ENCODE measurements at places on chromosomes 4 and X.

- DNase-seq: no peak
These were observed 119.0 kb downstream of the REELD1 start for GRCh38 chr4:146333187-146333894.

GRCh38 chr4:186685767-186686183 lies 37.9 kb downstream of the FAT1 start:
- no peak for DNase-seq

- no peak for DNase-seq
These were observed 25.1 kb upstream of the ANK2 start for GRCh38 chr4:113024388-113024787.

DNA sequence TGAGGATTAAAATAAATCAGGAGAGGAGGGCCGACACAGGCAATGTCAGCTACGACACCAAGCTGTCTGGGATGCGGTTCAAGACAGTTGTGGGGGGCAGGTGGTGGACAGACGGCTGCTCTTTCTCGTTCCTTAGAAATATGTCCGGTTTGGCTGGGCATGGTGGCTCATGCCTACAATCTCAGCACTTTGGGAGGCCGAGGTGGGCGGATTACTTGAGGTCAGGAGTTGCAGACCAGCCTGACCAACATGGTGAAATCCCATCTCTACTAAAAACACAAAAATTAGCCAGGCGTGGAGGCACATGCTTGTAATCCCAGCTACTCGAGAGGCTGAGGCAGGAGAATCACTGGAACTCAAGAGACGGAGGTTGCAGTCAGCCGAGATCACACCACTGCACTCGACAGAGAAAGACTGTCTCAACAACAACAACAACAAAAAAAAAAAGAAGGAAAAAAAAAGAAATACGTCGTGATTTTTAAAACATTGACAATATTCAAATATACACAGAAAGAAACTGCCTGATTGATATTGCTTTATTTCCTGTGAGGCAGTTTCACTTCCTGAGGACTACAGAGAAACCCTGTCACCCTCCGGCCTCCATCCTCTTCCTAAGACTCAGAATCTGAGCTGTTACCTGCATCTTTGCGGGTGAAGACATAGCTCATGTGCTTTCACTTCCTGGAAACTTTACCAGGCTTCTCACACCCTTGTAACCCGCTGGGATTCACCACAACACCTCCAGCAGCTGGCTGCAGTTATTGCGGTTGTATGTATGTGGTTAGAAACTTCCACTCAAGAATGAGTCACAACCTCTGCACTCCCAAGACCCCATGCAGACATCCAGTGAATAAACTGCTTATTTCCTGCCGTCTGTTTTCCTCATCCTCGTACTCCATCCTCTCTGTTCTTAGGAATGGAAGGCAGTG lies 63.8 kb upstream of the STS start:
- peak; percentile 7 for DNase-seq

DNA sequence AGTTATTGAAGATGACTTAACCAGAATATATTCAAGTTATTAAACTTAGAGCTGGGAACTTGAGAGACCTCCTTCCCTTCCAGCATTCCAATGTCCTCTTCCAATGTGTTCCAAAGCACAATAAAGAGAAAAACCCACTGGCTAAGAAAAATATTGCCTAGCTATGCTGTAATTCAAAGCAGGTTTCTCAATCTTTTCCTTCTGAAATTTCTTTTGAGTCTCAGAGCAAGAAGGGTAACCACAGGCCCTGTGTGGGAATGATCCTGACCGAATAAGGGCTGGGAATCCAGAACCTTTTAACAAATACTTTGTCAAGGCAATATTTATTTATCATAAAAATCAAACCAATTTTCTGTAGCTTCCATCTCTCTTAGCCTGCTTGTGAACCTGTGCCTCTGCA lies 150.7 kb upstream of the SFRP2 start:
- no peak for DNase-seq

DNA sequence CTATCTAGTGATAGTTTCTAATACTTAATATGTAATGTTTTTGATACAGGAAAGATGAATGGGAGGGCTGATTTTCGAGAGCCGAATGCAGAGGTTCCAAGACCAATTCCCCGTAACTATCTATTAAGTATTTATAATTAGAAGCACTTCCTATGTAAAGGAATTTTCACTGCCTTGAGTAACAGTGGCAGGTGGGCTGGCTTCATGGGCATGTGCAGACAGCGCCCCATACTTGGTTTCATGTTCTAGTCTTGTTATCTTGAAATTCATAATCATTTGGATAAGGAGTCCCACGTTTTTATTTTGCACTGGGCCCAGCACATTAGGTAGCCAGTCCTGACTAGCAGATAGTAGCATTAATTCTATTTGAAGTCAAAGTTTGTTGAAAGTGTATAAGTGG lies 1.7 kb downstream of the OCIAD1 start:
- DNase-seq: no peak

DNA sequence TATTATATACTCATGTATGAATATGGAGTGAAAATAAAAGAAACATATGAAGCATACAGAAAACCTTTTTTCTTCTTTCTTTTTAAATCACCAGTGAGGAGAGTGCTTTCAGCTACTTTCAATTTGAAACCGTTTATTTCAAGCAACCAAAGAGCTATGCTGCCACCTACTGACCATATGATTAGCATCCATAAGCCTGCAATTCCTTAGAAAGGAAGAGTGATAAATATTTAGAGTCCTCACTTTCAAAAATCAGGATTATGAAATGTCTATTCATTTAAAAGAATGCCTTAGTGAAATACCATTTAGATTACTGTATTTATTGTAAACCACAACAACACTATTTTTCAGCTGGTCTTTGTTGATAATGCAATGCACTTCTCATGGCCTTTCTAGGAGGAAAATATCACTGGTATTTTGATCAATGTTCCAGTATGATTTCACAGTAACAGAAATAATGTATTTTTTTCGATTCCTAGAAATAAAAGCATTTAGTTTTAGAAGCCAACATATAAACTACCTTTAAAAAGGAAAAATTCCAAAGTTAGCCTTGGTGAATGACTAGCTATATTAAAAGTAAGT lies 667.6 kb downstream of the PCDH18 start:
- DNase-seq: no peak

DNA sequence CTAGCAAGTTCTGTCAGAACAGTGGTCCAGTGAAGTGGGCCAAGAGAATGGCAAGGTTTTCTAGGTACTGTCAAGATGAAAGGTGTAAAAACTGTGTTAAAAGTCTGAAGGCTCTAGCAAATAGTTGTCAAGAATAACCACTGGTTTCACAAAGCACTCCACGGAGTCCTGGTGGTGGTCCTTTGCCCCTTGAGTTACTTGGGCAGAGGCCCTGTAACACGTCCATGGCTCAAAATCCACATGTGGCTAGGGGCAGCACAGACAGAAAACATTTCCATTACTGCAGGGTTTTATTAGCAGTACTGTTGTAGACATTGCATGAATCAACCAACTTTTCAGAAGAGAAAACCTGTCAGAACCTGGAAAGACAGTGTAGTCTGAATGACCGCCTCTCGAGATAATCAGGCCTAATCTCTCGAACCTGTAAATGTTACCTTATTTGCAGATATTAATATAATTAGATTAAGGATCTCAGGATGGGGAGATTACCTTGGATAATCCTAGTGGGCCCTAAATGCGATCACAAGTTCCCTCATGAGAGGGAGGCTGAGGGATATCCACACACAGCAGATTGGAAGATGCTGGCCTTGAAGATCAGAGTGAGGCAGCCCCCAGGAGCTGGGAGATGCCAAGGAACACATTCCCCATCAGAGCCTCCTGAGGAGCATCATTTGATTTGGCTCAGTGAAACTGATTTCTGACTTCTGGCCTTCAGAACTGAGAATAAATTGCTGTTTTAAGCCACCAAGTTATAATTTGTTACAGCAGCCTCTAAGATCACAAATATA lies 34.7 kb downstream of the ERVMER34-1 start:
- no peak for DNase-seq

DNA sequence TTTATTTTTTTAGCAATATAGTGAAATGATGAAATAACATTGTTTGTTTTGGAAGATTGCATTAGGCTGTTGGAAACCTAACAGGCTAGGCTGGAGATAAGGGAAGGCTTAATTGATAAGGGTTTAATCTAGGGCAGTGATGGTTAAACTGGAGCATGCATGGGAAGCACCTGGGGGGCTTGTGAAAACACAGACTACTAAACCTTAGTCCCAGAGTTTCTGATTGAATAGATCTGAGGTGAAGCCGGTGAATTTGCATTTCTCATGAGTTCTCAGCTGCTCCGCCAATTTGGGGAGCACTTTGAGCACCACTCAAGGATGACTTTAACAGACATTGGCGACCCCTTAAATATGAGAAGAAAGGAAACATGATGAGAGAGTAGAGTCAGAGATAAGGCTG lies 11.5 kb downstream of the STK26 start:
- DNase-seq: no peak

DNA sequence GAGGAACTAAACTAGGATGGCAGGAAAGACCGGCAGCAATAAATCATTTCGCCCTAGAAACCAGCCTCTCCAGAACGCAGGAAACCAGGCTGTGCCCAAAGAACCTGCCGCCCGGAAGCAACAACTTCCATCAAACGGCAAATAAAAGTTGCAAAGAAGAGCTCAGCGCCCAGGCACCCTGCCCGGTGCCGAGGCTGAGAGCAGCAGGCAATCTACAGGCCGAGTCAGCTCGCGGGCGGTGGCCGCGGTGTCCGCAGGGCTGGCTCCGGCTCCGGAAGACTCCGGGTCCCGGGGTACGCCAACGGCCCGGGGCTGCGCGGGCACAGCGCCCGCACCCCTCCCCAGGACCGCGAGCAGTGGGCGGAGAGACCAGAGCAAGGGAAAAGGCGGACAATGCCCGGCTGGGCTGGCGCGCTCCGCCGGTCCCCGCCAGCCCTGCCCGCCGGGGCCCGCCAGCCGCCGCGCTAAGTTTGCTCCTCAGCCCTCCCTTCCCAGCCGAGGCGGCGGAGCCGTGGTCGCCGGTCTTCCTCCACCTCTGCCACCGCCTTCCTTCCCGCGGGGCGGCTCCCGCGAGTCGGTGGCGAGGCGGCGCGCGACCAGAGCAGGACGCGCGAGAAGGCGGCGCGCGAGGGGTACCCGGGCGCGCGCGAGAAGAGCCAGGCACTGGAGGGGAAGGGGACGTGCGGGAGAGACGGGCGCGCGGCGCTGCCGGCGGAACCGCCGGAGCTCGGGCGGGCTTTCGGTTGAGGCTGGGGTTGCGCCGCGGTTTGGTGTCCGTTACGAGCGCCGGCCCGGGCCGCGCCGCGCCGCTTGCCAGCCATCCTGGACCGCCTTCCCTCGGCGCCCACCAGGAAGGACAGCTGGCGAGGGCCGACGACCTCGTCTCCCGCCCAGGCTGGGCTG lies 733 bp downstream of the FRYL start:
- peak; percentile 64 for DNase-seq

- DNase-seq: no peak
These were observed 192.5 kb upstream of the CLNK start for GRCh38 chr4:10877076-10877475.

- DNase-seq: no peak
These were observed 240.6 kb downstream of the CBR4 start for GRCh38 chr4:168769416-168769815.

DNA sequence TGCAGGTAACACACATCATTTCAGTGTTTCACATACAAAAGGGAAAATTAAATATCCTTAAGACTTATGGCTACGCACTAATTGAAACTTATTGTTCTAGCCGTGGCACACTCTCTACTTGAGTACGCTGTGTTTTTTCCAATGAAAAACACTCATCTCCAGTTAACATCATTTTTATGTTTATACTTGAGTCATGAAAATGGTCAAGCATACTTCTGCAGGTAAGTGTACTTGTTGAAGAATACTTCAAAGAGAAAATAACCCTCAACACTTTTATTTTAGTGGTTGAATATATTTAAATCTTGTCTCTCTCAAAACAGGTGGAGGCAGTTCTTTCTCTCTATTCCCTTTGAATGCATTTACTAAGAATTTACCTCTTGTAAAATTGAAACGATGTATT lies 538.7 kb upstream of the PCDH7 start:
- DNase-seq: no peak

DNA sequence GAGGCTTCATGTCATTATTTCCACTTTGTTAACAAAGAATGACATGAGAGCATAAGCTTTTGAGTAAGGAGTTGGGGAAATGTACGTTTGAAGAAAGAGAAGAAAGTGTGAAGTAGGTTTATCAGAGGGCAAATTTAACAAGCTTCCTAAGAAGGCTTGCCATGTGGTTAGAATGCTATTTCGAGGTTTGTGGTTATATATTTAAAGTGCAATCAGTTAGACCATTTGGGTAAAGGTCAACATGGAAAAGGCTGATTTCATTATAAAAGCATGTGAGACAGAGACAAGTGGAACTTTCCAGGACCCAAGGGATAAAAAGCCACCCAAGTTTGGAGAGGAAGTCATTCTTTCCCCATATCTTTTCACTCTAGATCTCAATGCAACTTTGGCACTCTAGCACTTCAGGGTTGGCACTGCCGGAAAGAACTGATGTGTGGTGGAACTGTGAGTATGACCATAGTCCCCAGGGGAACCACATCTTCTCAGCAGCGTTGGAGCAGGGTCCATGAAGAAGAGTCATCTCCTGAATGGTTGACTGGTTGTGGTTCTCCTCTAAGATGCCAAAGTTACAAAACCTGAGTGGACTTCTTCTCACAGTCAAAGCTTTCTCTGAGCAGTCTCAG lies 529.9 kb downstream of the MID1IP1 start:
- no peak for DNase-seq

DNA sequence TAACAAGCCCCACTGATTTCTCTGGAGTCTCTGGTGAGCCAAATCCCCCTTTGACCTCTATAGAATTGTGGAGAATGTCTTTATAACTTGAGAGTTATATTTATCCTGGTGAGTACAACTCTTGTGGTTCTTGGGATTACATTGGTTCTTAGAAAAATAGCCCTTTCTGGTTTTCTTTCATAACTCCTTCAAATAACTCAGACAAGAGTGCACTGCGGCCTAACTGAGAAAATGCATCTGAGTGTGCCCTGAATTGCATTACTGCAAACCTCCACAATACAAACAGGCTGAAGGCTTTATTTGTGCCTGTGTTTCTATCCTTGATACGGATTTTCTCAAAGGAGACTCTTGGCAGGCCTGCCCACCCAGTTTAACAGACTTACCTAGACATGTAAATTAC lies 2.7 kb downstream of the BEX3 start:
- no peak for DNase-seq

DNA sequence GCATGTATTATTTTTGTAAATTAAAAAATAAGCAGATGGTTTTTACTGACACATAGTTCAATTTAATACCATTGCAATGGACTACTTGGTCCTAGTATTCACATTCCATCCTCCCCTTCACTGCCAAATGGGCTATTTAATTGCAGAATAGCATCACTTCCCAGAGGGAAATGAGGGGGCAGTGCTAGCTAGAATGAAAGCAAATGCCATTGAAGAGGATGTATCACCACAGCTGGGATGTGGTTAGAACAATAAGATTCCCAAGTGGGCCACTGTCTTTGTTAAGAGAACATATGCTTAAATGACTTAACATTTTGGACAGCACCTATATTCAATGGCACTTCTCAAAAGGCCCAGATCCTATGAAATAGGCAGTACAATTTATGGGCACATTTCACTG lies 224.7 kb downstream of the RBMX2 start:
- no peak for DNase-seq

GRCh38 chr4:21452931-21453330 lies 495.6 kb downstream of the KCNIP4 start:
- DNase-seq: no peak

GRCh38 chr4:87680271-87680670 lies 30.2 kb downstream of the DMP1 start:
- DNase-seq: no peak

GRCh38 chr4:106266201-106266600 lies 49.8 kb downstream of the TBCK start:
- DNase-seq: no peak

- no peak for DNase-seq
These were observed 94.1 kb upstream of the TLR2 start for GRCh38 chr4:153589703-153590595.

- DNase-seq: no peak
These were observed 63.3 kb downstream of the GALNT7 start for GRCh38 chr4:173231916-173232315.

Measured in activated T-cell treated with anti-CD3 and anti-CD28 coated beads for 1 hour (primary cell).